ENCODE measurements at places on chromosomes 12 and 14.

- DNase-seq = no peak
Measured at GRCh38 chr12:93297032-93297431, 80.7 kb upstream of the NUDT4 start.

GRCh38 chr14:54698966-54699530 is 132.1 kb downstream of the SAMD4A start:
- DNase-seq = no peak

- no peak for DNase-seq
Measured at GRCh38 chr12:67540920-67541624, 107.5 kb upstream of the DYRK2 start.

DNA sequence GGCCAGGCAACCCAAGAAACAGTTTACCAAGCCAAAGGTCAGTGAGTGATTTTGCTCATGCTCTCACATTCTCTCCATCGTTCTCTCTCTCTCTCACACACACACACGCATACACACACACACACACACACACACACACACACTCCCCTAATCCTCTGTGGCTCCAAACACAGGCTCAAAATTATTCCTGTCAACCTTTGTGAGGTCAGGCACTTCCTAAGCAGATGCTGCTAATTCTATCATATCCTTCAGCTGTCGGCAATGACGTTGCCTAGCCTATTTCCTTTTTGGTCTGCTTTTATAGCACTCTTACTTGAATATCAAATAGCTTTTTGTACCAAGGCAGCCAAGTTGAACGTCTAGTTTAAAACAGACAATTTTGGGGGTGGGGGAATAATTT is 98.9 kb upstream of the EGLN3 start:
- no peak for DNase-seq

DNA sequence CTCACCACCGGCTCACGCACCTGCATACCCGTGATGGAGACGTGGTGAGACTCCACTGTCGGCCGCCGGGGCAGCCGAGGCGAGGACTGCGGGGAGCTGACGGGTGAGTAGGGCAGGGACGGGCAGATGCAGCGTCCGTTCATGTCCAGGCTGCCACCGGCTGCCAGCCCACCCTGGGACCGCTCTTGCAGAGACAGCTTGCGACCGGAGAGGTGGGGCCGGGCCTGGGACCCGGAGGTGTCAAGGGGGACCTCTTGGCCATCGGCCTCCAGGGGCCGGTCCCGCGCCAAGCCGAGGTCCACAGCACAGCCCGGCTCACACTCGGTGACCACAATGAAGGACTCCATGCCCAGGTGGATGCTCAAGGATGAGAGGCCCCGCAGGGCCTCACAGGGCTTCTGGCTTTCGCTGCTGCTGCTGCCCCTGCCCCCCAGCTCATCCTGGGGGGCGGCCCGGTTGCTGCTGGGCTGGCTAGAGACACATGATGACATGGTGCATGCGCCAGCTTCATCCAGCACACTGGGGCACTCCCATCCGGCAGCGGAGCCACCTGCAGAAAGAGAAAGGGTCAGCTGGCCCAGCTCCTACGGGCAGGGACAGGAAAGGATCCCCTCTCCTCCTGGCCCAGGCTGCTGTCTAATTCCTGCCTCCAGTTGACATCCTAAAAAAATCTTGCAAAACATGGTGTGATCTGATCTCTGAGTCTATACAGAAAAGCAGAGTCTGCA is 22.3 kb downstream of the CAMKK2 start:
- no peak for DNase-seq

DNA sequence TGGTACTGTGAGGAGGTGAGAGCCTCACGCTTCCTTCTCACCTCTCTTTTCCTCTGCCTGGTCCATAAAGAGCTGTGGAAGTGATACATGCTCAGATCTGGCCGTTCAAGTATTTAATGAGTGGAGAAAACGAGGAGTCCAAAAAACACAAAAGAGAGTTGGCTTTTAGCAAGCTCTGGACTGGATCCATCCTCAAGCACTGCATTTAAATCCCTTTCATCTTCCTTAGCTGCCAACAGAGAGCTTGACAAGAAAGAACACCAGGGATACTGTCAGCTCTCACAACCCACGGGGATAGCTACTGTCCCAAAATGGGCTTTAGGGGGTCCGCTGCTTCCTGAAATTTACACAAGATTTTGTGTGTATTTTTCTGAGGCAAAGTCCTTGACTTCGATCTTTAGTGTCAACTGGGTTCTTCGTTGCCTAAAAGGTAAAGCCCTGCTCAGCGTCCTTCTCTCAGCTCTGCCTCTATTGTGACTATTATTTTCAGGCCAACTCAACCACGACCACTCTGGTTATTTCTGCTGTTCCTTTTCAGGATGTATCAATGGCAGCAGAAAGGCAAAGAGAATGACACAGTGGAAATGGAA is 120.9 kb downstream of the TMTC1 start:
- DNase-seq = no peak

DNA sequence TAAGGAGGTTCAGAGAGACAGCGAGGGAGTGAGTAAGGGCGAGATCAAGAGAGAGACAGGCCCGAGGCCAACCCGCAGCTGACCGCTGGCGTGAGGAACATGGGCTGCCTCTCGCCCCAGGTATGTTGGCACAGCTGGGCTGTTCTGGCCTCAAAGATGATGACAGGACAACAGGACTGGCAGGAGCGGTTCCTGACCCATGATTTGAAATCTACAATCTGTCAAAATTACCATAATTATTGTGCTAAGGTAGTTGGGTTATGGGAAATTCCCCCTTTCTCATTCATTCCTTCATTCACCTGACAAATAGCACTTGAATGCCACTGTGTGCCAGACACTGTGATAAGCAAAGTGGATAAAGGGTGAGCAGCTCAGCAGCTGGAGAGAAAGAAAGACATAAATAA is 5.1 kb upstream of the ENDOU start:
- DNase-seq = no peak
